ENCODE measurements at places on chromosomes 7 and 10.

DNA sequence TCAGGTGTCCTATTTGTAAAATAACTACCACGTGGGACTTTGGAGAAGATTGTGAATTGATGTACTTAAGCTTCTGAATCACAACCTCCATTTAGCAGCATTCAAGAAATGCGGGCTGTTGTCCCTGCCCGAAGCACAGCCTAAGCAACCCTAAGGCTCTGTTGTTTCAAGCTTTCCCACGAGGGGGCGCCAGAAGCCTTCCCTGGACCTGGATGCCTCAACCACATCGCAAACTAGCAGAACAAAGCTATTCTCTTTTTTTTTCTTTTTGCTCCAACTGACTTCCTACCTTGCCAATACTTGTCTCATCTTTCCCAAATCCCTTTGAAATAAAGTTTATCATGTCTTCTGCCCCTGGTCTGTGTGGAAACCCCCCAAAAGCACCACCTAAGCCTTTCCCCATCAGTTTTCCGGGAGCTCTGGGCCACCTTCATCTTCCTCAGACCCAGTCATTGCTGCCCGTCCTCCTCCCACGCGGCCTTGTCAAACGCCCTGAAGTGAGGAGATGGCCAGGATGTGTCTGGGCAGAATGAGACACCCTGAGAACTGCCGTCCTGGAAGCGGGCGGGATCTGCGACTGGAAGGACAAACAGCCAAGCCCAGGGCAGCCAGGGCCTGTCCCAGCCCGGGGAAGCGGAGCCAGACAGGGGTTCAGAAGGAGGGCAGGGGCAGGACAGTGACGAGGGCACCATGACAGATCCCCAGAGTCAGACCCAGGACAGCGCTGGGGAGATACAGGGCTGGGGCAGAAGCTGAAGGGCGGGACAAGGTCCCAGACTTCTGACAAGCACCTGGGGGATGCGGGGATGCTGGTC is 112.7 kb downstream of the SLIT1 start:
- DNase-seq, result peak; percentile 89

GRCh38 chr7:104179178-104179577 is 28.6 kb downstream of the ORC5 start:
- DNase-seq, result no peak

DNA sequence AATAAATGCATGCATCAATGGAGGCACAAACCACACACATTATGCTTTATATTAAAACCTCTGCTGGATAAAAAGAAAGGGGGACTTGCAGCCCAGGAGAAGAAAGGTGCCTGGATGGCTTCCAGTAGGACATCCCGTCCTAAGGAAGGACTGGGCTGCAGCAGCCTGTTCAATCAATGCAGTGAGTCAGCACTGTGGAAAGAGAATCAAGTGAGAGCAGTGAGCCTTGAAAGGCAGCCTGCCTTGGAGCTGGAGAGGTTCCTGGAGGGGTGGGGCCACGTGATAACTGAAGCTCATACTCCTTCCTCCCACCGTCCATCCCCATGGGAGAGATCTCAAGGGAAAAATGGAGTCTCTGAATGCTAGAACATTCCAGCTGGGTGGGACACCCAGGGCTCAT is 501.2 kb downstream of the ADRA2A start:
- no peak for DNase-seq

DNA sequence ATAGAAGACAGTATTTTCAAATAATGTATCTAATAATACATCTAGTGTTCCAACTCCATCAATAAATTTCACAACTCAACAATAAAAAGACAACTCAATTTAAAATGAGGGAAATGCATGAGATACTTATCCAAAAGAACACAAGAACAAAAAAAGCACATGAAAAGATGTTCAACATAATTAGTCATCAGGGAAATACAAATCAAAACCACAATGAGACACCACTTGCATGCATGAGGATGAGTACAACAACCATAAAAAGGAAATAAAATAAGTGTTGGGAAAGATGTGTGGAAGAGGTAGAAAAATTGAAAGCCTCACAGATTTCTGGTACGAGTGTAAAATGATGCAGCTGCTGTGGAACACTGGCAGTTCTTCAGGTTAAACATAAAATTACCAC is 111.6 kb upstream of the PTPRZ1 start:
- DNase-seq, result no peak

DNA sequence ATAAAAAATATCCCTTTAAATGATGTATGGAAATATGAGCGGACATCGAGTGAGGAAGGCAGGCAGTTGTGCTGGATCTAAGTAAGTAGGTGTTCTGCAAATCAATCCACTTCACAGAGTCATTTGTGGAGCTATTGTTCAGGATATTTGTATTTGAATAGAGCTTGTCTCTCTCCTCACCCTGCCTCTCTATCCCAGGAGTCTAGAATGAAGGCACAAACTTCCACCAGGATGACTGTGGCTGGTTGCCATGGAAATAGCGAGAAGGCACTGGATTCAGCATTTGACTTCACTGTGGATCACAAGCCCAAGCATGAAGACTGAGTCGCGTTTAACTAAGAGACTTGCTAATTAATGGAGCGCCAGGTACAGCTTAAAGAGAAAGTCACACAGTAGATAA is 53.2 kb downstream of the NPY start:
- DNase-seq, result no peak

DNA sequence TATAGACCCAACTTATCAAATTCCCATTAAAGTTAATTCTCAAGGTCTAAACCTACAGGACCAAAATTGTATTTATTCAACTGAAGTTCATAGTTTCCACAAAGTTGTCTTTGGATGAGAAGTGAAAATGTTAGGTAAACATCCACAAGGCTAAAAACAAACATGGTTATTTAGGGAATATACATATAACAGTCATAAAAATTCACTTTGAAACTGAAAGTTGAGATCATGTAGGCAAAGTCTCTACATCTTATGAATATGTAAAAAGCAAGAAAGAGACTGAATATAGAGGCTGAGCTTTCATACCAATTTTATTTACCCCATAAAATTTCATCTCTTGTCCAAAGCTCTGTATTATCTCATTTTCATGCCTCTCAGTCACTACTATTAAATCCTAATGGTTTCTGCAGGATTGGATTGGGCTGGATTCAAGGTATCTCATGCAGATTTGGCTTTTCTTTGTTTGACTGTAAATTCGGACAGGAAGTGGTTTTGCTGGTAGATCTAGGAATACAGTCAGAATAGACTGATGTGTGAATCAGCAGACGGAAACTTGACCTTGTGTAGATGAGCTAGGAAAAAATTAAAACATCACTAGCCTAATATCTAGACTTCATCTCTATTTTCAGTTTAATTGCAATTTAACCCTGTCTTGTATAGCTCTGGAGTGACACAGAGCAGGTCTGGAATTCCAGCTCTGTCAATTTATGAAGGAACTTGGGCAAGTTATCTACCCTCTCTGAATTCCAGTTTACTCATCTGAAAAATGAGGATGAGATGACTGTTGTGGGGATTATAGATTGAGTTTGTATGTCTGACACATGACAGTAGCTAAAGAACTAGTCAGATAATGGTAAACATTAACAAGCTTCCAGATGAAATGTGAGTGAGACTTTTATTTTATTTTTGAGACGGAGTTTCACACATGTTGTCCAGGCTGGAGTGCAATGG is 27.3 kb upstream of the SKAP2 start:
- DNase-seq, result no peak

DNA sequence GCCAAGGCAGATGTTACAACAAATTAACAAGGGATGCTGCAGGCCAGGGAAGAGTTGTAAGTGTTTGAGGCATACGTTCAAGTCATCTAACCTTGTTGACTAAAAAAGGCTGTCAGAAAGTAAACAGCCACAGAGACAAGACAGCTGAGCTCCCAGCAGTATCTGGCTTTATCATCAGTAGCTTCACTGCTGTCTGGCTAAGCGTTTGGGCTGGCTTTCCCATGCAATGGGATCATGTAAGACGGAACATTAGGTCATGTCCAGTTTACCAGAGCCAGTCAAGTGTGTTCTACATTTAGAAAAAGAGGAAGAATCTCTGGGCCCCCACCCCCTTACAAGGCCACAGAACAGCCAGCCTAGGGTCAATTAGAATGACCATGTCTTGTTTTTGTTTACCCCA is 51.3 kb upstream of the GSAP start:
- no peak for DNase-seq

DNA sequence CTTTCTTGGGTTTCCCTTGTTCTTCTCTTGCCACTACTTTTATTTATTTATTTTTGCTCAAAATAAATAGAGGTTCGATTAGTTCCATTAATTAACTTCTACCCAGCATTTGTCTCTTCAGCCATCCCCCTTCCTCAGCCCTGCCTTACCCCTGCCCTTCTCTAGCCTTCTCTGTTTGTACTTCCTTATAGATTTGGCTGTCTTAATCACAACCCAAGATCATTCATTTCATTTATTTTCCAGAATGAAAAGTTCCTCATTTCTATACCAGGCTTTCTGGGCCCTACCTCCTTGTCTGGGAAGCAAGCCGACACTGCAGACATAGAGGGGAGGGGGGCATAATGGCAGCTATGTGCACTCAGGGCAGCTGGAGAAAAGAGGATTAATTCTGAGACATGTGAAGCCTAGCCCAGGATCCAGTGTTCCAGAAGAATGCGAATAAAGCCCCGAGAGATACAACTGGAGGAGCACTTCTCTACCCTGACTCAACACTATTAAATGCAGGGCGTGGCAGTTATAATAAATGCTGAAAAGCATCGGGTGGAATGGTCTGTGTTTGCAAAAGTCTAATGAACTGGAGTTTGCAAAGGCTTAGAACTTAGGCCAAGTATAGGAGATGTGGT is 6.4 kb upstream of the PDCD4 start:
- DNase-seq, result no peak

- DNase-seq, result no peak
Observed at GRCh38 chr10:62817121-62817765, 1.1 kb upstream of the EGR2 start.

- no peak for DNase-seq
Observed at GRCh38 chr10:21047511-21047910, 150.4 kb upstream of the NEBL start.
